ENCODE measurements at places on chromosomes 3 and 15.

DNA sequence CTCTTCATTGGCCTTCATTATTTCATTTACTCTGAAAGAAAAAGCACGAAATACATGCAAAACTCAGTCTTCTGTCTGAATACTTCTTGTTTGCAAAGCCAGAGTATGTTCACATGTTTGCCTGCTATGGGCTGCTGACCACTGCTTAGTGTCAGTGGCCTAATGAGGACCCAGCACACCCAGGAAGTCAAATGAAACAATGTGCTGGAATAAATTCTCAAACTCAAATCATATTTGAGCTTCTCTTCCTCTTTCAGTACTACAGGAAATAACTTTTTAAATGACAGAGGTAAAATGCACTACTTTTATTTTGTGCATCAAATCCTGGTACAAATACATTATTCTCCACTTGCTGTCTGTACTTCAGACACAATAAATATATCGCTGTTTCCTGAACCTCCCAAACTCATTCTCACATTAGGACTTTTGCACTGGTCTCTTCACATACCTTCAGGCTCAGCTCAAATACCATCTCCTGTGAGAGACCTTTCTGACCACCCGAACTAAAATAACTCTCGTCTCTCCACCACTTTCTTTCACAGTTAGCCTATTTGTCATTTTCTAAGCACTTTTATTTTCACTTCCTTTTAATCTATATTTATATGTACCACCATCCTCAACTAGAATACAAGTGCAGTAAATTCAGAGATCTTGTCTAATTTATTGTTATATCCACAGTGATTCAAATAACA lies 176.8 kb downstream of the TUSC7 start:
- H3K4me3 ChIP-seq, result no peak overlapping the region
- H3K27ac ChIP-seq, result no peak overlapping the region
- H3K36me3 ChIP-seq, result no peaks in the 10 kb centered on the region
- no peaks in the 10 kb centered on the region for H3K27me3 ChIP-seq

GRCh38 chr15:36643551-36643950 lies 64.1 kb downstream of the CDIN1 start:
- DNase-seq, result no peak
- no peaks in the 10 kb centered on the region for H3K4me1 ChIP-seq
- H3K36me3 ChIP-seq, result no peaks in the 10 kb centered on the region
- no peak overlapping the region for H3K27ac ChIP-seq

- no peaks in the 10 kb centered on the region for H3K4me1 ChIP-seq
- no peak for DNase-seq
- no peaks in the 10 kb centered on the region for H3K27me3 ChIP-seq
- no peak overlapping the region for H3K4me3 ChIP-seq
- peaks cover 4% of the 10 kb centered on the region for H3K36me3 ChIP-seq
Observed at GRCh38 chr3:172319595-172319994, 128.7 kb downstream of the GHSR start.

- H3K4me3 ChIP-seq, result no peak overlapping the region
- DNase-seq, result no peak
- no peaks in the 10 kb centered on the region for H3K27me3 ChIP-seq
- no peaks in the 10 kb centered on the region for H3K36me3 ChIP-seq
- no peaks in the 10 kb centered on the region for H3K4me1 ChIP-seq
Observed at GRCh38 chr3:85740561-85740960, 781.8 kb downstream of the CADM2 start.

- DNase-seq, result no peak
- no peaks in the 10 kb centered on the region for H3K36me3 ChIP-seq
- H3K4me3 ChIP-seq, result no peak overlapping the region
- no peaks in the 10 kb centered on the region for H3K4me1 ChIP-seq
- H3K27ac ChIP-seq, result no peak overlapping the region
- H3K27me3 ChIP-seq, result no peaks in the 10 kb centered on the region
Observed at GRCh38 chr3:58996730-58997129, 53.1 kb downstream of the CFAP20DC start.

DNA sequence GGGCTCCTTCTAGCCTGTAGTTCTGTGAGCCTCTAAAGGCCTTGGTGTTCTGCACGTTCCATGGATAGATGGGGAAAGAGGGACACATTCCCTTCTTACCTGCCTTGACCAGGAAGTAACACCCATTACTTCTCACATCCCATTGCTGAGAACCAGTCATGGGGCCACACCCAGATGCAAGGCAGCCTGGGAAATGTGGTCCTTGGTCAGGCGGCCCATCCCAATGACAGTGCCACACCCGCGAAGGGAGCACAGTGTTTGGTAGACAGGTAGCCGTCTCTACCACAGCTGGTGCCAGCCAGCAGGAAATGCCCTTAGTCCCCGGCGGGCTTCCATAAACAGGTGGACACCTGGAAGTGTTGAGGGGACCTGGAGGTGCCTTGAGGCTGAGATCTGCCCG lies 23.2 kb upstream of the LCTL start:
- H3K36me3 ChIP-seq, result no peaks in the 10 kb centered on the region
- H3K27ac ChIP-seq, result no peak overlapping the region
- DNase-seq, result no peak

GRCh38 chr3:131444180-131444579 lies 58.6 kb downstream of the MRPL3 start:
- no peaks in the 10 kb centered on the region for H3K27me3 ChIP-seq
- no peak overlapping the region for H3K27ac ChIP-seq
- no peaks in the 10 kb centered on the region for H3K36me3 ChIP-seq
- H3K4me1 ChIP-seq, result no peaks in the 10 kb centered on the region

DNA sequence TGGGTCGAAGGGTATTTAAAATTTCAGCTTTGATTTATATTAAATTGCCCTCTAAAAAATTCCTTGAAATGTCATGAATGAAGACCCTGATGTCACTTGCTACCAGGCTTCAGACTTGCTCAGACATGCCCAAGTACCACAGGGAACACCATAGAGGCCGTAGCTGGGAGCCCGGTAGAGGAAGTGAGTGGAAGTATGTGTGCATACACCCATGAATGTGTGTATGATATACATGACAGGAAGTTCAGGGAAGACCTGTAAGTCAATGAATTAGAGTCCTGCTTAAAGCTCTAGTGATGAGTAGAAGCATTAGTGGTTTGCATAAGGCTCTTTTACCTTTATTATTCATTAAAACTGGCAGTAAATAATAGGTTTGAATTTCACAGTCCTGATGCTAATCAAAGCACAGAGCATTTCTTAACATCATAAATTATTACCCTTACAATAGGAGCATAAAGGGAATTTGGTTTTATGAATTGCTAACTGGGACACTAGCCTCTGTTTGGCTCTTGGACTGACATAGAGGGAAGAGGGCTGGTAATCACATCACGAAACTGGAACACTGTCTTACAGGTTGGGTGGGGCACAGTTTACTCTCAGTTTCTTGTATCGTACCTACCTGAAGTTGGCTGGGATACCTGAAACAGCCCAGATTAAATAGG lies 144.4 kb downstream of the CHST2 start:
- no peak overlapping the region for H3K4me3 ChIP-seq
- H3K36me3 ChIP-seq, result no peaks in the 10 kb centered on the region
- no peaks in the 10 kb centered on the region for H3K27me3 ChIP-seq

DNA sequence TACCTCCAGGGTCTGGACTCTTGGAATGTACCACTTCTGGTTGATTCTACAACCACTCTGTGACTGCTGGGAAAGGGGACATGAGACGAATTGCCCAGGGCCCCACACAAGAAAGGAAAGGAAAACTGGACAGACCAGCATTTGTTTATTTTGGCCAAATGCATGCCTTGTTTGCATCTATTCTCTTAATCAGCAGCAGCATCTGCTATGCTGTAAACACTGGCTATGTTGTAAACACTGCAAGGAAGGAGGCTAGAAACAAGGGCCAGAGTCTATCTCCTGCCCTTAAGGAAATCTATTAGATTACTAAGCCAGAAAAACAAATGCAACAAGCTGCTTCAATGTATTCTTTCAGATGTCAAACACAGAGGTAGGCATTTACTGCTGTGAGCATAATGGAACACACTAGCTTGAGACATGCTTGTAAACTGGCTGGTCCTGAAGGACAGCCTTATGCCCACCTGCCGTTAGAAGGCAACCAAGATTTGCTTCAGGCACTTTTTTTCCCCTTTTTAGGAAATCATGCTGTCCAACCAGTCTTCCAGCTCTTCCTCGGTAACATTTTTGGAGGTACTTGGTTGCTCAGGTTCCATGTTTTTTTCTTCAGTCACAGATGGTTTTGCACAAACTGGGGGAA lies 102.1 kb upstream of the CHRM5 start:
- H3K27me3 ChIP-seq, result no peaks in the 10 kb centered on the region
- no peaks in the 10 kb centered on the region for H3K36me3 ChIP-seq
- H3K4me3 ChIP-seq, result no peak overlapping the region
- H3K4me1 ChIP-seq, result no peaks in the 10 kb centered on the region

DNA sequence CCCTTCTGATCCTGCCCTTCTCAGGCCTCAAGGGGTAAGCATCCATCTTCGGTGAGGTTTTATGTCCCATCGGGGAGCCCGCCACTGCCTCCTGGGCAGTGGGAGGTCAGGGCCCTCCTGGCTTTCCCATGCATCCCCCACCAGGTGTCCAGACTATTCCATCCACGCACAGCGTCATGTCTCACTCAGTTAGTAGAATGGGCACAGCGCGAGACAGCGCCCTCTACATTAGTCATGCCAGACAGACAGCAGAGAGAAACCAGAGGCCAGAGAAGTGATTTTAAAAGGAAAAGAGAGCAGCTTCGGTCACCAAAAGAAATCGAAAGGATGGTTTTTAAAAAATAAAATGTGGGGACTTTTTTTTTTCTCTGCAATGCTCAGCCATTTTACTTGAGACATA lies 49.8 kb downstream of the ZDHHC3 start:
- H3K36me3 ChIP-seq, result peaks cover 72% of the 10 kb centered on the region
- H3K27me3 ChIP-seq, result no peaks in the 10 kb centered on the region
- H3K27ac ChIP-seq, result no peak overlapping the region
- DNase-seq, result no peak
- no peak overlapping the region for H3K4me3 ChIP-seq

GRCh38 chr15:62938825-62939224 lies 103.7 kb upstream of the TPM1 start:
- H3K4me1 ChIP-seq, result no peaks in the 10 kb centered on the region
- H3K27ac ChIP-seq, result no peak overlapping the region
- no peaks in the 10 kb centered on the region for H3K27me3 ChIP-seq

DNA sequence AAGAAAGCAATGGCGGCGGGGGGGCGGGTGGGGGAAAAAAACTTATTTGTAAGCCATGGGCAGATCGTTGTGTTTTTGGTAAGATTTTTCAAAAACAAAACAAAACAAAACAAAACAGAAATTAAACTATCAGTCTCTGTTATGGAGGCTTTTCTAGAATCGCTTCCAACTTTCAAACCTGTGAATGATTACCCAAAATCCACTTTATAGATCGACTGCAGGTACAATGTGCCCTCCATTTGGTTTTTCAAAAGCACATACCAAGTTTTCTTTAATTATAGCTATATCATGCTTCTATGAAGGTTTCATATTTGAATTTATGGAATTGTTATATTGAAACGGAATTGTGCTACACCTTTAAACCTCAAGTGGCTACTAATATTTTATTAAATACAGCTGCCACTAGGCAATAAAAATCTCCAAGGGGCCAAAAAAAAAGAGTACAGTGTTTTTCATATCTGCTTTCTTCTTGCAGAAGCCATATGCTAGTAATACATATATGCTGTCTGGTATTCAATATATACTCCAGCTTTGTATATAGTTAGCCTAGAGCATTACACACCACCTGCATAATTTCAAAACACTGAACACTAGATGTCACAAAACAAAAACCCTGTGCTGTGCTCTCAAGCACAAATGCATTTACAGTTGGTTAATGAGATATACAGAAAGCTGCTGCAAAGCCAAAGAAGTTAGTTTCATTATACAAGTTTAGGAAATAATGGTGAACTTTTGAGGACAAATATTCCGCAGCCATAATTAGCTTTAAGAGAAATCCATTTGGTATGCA lies 683.8 kb upstream of the NR2F2 start:
- no peak overlapping the region for H3K4me3 ChIP-seq
- no peaks in the 10 kb centered on the region for H3K4me1 ChIP-seq
- no peak for DNase-seq
- no peaks in the 10 kb centered on the region for H3K27me3 ChIP-seq
- H3K27ac ChIP-seq, result no peak overlapping the region

DNA sequence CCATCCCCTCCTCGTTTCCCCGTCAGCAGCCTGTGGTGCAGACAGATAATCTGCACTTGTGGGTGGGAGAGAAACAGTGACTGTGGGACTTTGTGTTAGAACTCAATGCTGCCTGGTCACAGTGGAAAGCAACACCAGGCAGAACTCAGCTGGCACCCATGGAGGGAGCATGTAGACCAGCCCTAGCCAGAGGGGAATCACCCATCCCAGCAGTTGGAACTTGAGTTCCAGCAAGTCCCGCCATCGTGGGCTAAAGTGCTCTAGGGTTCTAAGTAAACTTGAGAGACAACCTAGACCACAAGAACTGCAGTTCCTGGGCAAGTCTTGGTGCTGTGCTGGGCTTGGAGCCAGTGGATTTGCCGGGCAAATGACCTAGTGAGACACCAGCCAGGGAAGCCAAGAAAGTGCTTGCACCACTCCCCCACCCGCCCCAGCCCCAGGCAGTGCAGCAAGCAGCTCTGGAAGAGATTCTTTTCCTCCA lies 24.4 kb downstream of the ISG20 start:
- H3K27me3 ChIP-seq, result no peaks in the 10 kb centered on the region
- DNase-seq, result no peak
- H3K36me3 ChIP-seq, result no peaks in the 10 kb centered on the region
- no peak overlapping the region for H3K27ac ChIP-seq
- H3K4me1 ChIP-seq, result no peaks in the 10 kb centered on the region

DNA sequence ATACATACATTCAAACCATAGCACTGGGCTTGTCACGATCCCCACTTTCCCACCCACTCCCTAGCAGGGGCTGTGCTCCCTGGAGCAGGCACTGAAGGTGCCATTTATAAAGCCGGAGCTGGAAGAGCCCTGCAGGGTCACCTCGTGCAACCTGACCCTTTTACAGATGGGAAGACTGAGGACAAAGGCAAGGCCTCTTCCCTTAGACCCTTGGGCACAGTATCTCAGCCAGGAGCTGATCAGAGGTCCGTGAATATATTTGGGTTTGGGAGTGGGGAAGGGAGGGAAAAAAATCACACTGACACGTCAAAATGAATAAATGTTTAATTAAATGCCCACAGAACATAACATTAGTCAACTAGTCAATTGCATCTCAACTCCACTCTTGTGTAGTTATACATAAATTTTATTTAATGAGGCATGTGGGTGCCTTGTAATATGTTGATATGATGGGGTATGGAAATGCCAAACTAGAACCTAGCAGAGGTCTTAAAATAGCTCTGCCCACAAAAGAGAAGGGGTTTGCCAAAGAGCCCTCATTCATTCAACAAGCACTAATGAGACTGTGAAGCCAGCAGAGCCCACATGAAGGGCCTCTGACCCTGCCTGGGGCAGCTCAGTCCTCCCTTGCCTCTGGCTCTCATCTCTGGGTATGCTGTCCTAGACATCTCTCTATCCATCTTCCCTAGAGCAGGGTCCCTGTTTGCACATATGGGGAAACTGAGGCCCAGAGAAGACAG lies 119.4 kb downstream of the NUP210 start:
- H3K27me3 ChIP-seq, result peaks cover 3% of the 10 kb centered on the region
- no peak for DNase-seq
- no peaks in the 10 kb centered on the region for H3K36me3 ChIP-seq
- no peak overlapping the region for H3K27ac ChIP-seq
- H3K4me1 ChIP-seq, result no peaks in the 10 kb centered on the region

All from small intestine (tissue), 16 donors.